Activated naive CD4-positive, alpha-beta T cell (primary cell): ENCODE measurements at places on chromosomes 5 and 9.

GRCh38 chr5:68149189-68149588 lies 66.4 kb upstream of the PIK3R1 start:
- no peak for DNase-seq

DNA sequence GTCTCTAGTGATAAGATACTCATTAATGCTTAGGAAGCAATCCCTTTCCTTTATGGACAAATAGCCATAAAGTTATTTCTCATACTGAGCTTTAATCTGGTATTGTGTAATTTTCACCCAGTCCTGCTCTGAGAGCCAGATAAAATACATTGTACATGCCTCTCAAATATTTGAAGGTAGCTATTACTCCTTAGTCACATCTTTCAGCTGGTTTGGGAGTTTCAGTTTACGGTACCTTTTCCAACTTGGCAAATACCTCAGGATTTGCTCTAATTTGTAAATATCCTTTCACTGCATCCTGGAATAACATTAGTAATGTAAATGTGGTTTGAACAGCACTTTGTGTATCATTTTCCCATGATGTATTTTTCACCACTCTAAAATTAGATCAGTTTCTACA lies 47.4 kb downstream of the ABHD17B start:
- DNase-seq, result no peak

DNA sequence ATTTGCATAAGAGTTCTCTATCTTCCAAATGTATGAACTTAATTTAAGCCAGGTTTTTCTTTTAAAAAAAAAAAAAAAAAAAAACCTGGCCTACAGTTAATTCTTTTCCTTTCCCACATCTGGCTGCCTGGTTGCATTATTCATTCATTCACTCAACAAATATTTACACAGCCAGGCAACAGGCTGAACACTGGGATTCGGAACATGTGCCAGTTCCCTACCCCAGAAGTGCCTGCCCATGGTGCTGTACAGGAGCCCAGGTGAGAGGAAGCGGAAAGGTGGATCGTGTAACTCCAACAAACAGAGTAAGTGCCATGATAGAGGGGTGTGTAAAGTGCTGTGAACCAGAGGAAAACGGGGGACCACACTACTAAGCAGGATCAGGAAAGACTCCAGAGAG lies 93.6 kb downstream of the CDK5RAP2 start:
- no peak for DNase-seq

DNA sequence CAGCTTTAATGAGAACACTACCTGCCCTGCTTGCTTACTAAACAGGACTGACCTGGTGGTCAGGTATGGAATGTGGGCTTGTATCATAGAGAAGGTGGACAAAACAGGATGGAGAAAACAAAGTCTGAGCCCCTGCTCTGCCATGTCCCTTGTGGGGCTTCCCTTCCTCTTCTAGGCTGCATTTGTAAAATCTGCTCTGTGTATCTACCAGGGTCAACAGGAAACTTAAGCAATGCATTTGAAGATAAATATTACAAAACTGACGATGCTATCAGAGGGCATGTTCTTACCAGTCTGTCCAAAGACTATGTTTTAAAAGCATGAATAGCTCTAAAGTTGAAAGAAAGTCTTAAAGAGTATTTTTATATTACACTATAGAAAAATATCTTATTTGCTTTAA lies 228.7 kb downstream of the DCP2 start:
- DNase-seq, result no peak

- no peak for DNase-seq
Measured at GRCh38 chr9:87243602-87244001, 254.1 kb upstream of the DAPK1 start.
